ENCODE measurements at places on chromosomes 2 and 18.

DNA sequence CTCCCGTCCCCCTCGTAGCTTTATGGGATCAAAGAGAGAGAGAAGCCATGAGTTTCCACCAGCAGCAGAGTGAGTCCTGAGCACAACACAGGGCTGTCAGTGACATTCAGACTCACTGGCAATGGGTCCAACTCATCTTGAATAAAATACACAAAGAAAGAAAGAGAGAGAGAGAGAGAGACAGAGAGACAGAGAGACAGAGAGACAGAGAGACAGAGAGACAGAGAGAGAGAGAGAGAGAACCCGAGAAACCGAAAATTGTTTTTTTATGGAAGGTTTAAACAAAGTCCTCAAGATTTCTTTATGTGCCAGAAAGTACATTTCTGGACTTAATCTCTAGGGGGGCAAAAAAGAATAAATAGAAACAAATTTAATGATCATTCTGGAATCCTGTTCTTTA is 11.5 kb upstream of the BCL2 start:
- no peak for DNase-seq

GRCh38 chr2:226991663-226992062 is 155.8 kb downstream of the RHBDD1 start:
- DNase-seq = no peak

- no peak for DNase-seq
These were observed 69.9 kb downstream of the COA5 start for GRCh38 chr2:98538280-98539041.

GRCh38 chr2:42435628-42436027 is 58.2 kb downstream of the KCNG3 start:
- DNase-seq = no peak

GRCh38 chr18:79927607-79928562 is 23.6 kb downstream of the SLC66A2 start:
- no peak for DNase-seq
